Coronary artery (tissue), 2 donors: ENCODE measurements at places on chromosomes 6 and 20.
A peak's percentile ranks its signal among the peaks of the same experiment; 100 is the strongest.

- peak; percentile 68 for DNase-seq
Measured at GRCh38 chr6:168193816-168194721, 115.1 kb upstream of the FRMD1 start.

GRCh38 chr6:167980911-167981580 lies 16.4 kb upstream of the KIF25 start:
- no peak for DNase-seq

- DNase-seq, result no peak
Measured at GRCh38 chr6:24358219-24358821, 461 bp upstream of the DCDC2 start.

GRCh38 chr20:41018153-41018552 lies 10.5 kb upstream of the TOP1 start:
- no peak for DNase-seq

DNA sequence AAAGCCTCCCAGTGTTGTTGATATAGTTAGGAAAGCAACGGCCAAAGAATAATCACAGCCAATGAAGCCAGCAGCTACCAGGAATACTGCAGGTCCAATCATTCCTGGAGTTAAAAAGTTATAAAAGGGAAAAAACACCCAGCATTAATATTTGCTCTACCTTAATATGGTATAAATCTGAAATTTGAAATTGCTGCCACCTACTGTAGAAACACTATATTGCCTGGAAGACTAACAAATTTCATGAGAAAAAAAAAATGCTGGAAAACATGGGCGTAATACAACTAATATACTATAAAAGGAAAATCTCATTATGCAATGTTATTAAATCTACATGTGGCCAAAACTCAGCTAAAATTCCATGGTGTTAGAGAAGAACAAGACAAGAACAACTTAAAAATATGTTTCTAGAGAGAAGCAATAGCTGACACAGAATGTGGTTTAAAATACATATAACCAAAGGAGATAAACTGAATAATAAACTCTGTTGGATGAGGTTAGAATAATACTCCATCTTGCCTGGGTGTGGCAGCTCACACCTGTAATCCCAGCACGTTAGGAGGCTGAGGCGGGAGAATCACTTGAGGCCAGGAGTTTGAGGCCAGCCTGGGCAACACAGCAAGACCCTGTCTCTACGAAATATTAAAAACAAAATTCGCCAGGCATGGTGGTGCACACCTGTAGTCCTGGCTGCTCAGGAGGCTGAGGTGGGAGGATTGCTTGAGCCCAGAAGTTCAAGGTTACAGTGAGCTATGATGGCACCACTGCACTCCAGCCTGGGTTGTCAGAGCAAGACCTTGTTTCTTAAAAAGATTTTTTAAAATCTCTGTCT lies 43.1 kb downstream of the SLC17A5 start:
- DNase-seq, result no peak

DNA sequence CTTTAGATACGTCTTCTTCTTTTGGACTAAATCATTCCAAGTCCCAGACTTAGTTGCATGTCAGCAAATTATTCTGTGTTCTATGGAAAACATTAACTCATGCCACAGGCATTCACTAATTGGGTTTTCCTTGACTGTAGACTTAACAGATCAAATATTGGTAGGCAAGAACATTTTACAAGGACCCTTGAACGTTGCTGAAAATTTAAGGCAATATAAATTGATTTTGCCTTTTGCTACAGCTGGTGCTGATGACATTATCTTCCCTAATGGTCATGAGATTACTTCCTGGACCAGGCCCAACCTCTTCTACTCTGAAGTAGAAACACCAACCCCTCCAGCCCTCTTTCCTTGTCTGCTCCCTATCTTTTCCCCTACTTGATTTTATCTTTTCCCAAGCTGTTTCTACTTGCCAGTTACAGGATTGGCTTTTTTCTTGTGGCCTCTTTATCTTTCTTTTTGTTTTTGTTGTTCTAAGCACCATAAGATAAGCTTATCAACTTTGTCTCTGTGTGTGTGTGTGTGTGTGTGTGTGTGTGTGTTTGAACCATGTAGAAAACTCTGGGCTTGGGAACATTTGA lies 514.0 kb upstream of the SOX4 start:
- DNase-seq, result no peak

DNA sequence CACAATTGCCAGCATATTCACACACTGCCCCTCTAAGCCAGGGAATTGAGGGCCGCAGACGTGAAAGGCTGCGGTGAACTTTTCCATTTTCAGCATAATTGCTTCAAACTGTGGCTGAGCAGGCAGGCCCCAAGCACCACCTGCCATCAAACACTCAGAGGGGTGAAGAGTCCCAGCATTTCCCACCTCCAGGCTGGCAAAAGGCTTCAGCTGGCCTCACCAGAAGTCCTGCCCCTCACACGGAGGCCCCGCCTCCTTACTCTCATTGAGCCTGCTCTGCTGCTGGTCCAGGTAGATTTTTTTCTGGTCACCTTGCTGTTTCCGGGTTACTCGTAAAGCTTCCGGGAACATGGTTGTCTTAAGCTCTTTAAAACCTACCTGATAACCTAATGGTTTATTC lies 52.0 kb upstream of the PRELID3B start:
- DNase-seq, result no peak

GRCh38 chr6:112349958-112350357 lies 2.8 kb downstream of the RFPL4B start:
- DNase-seq, result no peak

GRCh38 chr6:38996676-38997075 lies 51.9 kb upstream of the GLP1R start:
- no peak for DNase-seq

DNA sequence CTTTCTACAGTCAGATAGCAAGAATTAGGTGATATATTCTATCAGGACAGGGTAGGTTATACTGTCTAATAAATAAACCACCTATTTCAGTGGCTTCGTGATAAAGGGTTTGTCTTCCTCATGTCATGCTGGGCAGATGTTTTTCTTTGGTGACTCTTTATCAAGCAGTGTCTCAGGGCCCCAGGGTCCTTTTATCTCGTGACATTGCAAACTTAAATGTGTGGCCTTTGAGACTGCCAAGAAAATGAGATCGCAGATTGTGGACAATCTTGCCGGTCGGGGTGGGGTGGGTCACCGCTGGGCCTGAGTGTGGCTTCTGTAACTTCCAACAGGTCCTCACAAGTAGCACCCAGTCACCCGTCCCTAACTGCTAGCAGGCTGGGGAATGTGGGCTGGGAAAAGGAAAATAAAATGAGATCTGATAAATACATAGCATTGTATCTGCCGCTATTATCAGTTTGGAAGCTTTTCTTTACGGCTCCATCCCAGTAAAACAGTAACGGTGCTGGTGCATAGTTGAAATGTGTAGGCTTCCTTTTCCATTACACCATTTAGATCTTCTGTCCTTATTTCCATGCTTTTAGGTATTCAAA lies 50.5 kb upstream of the BMP6 start:
- DNase-seq, result no peak

- DNase-seq, result no peak
Measured at GRCh38 chr6:92468066-92468465, 951.3 kb downstream of the EPHA7 start.

DNA sequence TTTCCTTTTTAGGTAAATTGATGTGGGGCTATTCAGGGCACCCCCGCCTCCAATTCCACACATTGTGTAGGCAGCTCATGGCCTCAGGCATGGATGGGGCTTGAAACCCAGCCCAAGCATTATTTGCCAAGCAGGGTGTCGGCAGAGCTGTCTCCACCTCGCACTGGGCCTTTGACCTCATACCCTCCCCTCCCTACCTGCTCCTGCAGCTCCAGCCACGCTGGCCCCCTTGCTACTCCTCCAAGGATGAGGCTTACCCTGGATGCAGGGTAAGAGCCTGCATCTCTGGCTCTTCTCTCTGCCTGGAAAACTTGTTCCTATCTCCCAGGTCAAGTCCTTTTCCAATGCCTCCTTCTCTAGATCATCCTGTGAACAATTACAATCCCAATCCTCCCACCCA lies 232.6 kb downstream of the SOD2 start:
- no peak for DNase-seq

- no peak for DNase-seq
Measured at GRCh38 chr6:166898910-166899309, 57.4 kb downstream of the RNASET2 start.

DNA sequence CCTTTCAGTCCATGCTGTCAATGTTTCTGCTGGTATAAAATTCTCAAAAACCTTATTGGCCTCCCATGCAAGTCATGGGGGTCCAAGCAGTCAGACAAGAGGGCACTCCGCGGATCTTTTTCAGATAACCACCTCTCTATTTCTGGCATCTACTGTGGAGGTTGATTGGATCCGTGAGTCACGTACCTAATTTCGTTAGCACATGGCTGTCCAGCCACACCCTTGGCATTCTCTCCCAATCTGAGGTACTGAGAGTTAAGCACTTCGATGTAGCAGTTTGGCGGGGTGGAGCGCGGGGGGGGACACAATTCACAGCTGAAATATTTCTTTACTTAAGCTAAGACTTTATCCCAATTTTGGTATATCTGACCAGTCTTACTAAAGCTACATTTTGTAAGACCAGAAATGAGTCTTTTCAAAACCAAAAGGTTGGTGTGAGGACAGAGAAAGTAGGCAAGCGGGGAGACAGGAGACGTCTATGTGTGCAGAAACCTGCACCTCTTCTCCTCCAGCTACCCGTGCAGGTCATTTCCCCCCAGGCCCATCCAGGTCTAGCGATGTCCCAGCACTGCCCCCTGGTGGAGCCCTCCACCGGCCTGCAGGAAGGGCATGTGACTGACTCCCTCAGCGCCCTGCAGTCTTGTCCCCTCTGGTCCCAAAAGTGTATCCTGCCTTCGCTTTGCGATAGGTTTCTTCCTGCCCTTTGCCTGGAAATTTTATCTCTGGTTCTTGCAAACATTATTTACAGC lies 113.1 kb downstream of the ADAT2 start:
- DNase-seq, result no peak

DNA sequence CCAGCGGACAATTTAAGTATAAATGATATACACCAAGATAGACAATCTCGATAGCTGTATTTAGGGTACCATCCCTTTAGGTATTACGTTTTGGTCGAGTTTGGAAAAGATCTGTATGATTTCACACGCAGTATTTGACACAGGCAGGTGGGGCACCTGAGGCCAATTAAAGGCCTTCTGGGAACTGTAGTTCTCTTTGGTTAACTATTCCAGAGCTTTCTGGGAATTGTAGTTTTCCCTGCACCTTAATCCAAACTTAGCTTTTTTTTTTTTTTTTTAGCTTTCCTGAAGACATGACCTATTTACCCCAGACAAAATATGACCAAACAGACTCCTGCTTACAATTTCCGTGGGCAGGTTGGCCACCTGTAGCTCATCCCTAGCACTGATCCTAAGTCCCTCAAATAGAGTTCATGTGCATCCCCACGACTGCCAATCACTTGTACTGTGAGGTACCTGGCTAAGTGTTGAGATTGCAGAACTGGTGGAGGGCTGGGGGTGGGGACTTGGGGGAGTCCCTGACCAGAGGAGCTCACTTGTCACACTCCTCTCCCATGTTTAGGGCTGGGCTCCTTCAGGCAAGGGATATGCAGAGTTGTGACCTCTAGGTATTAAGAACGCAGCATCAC lies 999 bp upstream of the EHMT2 start:
- no peak for DNase-seq

DNA sequence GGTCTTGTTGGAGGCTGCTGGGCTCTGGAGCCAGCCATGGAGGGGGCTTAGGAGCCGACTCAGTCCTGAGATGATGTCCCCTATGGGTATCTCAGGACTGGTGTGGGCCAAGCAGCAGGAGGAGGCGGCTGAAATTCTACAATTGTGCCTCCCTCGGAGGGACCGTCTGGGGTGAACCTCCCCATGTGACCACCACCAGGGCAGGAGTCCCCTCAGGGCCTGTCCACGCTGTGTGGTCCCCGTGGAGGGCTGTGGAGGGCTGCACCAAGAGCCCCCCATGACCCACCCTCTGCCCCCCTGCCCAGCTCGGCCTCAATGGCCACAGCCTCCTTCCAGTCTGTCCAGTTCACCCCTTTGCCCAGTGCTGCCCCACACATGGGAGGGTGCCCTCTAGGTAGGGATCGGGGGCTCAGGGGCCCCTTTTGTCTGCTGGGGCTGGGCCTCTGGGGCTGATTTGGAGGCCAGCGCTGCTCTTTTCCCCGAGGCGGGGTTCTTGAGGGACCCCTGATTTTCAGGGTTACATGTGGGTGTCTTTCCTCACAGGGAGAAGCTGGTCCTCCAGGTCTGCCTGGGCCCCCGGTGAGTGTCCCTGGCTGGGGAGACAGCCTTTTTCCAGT lies 1.2 kb downstream of the COL9A3 start:
- no peak for DNase-seq

GRCh38 chr6:110621061-110621460 lies 144.6 kb upstream of the SLC22A16 start:
- no peak for DNase-seq
